Smooth muscle cell of the coronary artery (primary cell): ENCODE measurements at places on chromosomes 3 and 15. TPM values are rescaled to one million over a fixed set of nuclear protein-coding genes. Genes with fewer than 3 reads are reported as not detected.

Gene TM4SF1
- 76.5 and 458 TPM in 2 replicates for total RNA-seq

Gene RPL35A
- total RNA-seq: 427 and 811 TPM in 2 replicates

Gene OXSR1
- total RNA-seq: 24.5 and 30.6 TPM in 2 replicates

Gene GRM2
- under 0.01 and 0.12 TPM in 2 replicates for total RNA-seq
